ENCODE measurements at places on chromosomes 13 and 19. TPM values are rescaled to one million over a fixed set of nuclear protein-coding genes. Genes with fewer than 3 reads are reported as not detected.
A peak's percentile ranks its signal among the peaks of the same experiment; 100 is the strongest.

The CCNA1 gene
- 3.0 TPM for polyA plus RNA-seq

The IGFL2 gene
- 1.3 TPM for polyA plus RNA-seq

The FARP1 gene
- polyA plus RNA-seq = 112 TPM

DNA sequence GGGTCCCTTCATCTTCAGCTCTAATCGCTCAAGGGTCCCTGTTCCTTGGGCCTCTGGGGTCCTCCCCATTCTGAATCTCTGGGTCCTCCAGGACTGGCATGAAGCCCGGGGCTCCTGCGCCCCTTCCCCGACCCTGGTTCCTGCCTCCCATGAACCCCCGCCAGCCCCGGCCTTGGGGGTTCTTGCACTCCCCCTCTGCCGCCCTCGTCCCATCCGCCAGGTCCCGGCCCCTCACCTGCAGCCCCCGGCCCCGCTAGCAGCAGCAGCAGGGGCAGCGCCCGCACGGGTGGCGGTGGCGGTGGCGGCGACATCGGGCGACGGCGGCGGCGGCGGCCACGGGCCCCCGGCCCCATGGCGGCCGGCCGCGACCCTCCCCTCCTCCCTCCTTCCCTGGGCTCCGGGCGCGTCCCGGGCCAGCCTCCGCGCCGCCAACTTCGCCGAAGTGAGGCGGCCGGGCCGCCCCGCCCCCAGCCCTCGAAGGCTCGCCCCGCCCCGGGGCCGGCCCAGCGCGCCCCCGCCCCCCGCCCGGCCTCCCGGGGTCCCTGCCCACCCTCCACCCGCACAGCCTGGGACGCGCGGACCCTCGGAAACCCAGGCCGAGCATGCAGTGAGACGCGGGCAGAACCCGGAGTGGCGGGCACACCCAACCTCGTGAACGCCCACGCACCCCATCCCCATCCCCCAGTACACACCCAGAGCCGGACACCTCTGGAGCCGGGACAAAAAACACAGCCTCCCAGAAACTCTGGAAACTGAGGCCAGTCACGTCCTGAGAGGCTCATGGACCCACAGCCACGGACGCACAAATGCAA lies at the start of gene NOTCH3:
Gene NOTCH3 (minus strand): TSS at position 443 of the 812 bp plus-strand sequence. CDS start 90 bp downstream, at position 353.
- DNase-seq = no peak

DNA sequence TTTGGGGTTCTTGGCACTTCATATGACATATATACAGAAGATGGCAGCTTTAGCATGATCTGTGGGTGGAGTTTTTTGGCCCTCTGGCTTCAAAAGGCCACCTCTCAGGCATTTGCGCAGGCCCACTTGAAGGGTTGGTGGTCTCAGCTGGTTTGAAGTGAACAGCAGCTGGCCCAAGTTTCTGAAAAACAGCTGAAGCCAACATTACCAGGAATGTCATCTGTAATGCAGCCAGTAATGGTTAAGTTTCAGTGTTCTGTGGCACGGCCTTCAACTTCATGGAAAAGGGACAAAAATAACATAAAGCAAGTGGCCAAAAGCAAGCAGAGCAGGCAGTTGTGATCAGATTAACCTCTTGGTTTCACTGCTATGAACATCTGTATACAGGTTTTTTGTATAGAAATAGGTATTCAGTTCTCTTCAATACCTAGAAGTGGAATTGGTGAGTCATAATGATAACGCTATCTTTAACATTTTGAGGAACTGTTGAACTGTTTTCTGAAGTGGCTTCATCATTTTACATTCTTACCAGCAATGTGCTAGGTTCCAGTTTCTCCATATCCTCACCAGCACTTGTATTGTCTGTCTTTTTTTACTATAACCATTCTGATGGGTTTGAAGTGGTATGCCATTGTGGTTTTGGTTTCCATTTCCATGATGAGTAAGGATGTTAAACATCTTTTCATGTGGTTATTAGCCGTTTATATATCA lies 245.4 kb downstream of the SHISA2 start:
- DNase-seq = no peak

DNA sequence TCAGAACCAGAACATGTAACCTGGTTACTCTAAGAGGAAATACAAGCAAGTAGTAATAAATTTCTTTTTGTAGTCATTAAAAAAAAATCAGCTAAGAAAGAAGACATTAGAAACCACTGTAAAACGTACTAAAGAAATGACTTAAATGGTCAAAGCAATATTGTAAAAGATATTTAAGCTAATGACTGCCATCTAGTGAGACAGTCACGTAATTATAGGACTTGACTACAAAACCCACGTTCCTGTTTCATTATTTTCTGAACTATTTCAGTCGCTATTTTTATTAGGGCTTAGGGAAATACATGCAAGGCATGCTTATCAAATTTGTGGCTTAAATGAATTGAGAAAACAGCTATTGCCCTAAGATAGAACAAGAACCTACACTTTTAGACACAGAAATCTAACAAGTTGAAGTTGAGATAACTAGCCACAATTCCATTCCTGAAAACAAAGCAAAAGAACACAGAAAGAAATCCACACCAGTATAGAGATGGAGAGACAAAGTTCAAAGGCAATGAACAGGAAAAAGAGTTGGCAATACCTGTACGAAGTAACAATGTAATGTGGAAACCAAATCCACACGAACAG lies 17.9 kb downstream of the ALG5 start:
- peak; percentile 46 for DNase-seq

GRCh38 chr19:23281663-23282276 lies 31.6 kb upstream of the ZNF724 start:
- DNase-seq = no peak

- no peak for DNase-seq
Measured at GRCh38 chr13:74919914-74920313, 562.1 kb downstream of the TBC1D4 start.

DNA sequence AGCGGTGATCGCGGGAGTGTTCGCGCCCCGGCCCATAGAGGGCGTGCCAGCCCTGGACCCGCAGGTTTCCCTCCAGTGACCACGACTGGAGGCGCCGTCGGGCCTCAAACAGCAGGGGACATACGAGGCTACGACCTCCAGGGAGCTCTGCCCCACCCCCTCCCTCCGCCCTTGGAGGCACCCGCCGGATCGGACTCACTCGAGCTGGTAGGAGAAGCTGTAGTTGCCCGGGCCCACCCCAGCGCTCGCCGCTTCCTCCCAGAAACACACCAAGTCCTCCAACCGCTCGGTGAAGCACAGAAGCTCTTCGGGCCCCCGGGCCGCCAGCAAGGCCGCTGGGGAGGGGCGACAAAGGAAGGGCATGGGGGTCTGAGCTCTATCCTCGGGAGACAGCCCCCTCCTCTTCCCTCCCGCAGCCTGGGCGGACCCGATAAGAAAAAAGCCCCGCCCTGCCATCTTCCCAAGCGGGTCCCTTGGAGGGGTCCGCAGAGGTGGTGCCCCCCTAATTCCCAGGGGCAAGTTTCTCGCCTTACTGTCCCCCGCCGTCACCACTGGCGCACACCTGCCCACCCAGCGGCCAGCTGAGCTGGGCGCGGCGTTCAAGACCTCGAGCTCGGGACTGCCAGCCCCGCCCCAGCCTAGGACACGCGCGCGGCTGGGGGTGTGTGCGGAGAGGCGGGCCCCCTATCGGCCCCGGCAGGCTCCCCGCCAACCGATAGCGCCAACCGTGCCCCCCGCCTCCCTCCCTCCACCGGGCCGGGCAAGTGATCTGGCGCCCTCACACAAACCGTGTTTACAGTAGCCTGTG lies 1.0 kb downstream of the EPOR start:
- DNase-seq = peak; percentile 17

DNA sequence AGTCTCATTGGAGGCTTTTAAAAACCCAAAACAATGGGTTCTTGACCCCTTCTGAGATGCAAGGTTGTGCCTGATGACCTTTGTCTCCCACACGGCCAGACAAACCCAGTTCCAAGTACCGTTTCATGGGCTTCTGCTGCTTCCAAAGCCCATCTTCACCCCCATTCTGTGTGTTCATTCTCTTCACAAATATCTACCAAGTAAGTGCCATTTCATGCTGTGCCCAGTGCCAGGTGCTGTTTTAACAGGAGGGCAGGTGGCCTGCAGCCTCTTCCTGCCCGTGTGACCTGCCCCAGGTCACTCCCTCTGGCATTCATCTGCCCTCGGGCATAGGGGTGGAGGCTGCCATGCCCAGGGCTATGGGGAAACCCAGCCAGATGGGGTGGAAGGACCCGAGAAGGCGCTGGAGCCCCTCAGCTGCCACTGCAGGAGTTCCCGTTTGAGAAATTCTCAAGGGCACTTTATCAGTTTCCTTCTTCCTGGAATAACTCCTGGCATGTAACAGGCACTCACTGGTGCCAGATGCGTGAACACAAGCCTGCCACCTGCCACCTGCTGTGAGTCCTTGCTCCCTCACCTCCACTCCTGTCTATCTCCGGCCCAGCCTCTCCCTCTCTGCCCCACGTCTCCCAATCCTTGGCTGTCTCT lies 12.5 kb downstream of the CAPN12 start:
- DNase-seq = no peak

- no peak for DNase-seq
Measured at GRCh38 chr19:2464389-2464788, 7.6 kb upstream of the LMNB2 start.
